Endothelial cell (in vitro differentiated cells): ENCODE measurements at places on chromosomes 1 and 21.
A peak's percentile ranks its signal among the peaks of the same experiment; 100 is the strongest.

GRCh38 chr1:209807509-209807908 lies 1.6 kb upstream of the IRF6 start:
- no peak for DNase-seq

DNA sequence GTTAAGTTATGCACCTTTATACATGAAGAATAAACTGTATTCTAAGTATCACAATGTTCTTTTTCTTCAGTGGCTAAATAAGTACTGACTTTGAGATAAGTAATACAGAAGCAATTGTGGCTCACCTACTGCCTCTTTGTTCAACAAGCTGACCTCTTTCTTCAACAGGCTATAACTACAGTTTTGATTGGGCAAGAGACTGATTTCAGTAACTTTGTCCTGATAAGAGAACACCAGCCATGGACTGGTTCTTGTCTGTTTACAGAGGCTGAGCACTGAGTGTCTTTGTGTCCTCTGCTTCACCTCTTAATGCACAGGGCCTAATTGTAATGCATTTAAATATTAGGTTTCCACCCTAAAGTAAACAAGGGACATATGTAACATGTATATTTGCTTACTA lies 34.6 kb upstream of the PDE4B start:
- DNase-seq: no peak

DNA sequence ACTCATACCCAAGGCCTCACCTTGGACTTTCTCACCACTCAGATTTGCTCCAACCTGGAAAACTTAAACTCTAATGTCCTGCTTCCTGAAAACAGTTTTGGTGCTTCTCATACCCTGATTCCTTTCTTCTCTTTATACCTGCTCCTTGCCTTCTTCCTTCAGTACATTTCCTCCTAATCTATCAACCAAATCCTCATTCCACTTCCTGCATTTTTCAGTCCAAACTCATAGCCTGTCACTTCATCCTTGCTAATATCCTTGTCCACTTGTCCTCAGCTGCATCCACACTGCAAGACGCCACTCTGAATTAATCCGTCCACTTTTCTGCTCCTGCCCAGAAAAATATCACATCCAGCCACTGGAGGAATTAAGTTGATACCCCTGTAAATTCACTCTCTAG lies 25.9 kb downstream of the PPP1R15B start:
- no peak for DNase-seq

GRCh38 chr1:74673351-74674111 lies at the start of gene ERICH3:
TSS of gene ERICH3 (minus strand) at chr1:74673792. CDS start at chr1:74673519, 273 bp downstream.
- peak; percentile 20 for DNase-seq

- DNase-seq: no peak
These were observed 451.2 kb downstream of the USP25 start for GRCh38 chr21:16181018-16181417.

DNA sequence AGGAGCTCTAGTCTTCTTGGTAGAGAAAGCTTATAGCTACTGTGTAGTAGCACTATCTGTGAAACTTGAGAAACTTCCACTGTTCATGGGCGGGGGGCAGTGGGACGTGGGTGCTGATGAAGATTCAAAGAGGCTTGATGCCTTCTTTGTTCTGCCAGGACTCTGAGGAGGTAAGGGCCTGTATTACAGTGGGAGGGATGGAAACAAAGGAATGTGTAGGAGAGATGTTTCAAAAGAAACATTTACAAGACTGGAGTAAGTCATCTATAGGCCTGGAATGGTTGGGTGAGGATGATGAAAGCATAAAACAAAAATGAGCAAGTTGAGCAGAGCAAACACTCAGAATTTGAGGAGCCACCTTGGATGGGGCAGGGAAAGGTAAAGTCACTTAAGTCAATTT lies 89.4 kb downstream of the C1orf21 start:
- no peak for DNase-seq

- DNase-seq: no peak
These were observed 16.9 kb downstream of the GLIS1 start for GRCh38 chr1:53722025-53722424.

GRCh38 chr1:99173900-99174299 lies 90.4 kb upstream of the PLPPR4 start:
- DNase-seq: no peak

GRCh38 chr1:31507676-31508530 lies 68.4 kb upstream of the TINAGL1 start:
- no peak for DNase-seq

- DNase-seq: no peak
These were observed 99.0 kb downstream of the ZZZ3 start for GRCh38 chr1:77583483-77583882.

GRCh38 chr1:33445108-33445507 lies 14.2 kb upstream of the PHC2 start:
- no peak for DNase-seq

- no peak for DNase-seq
These were observed 30.3 kb upstream of the COL6A2 start for GRCh38 chr21:46067505-46068201.

DNA sequence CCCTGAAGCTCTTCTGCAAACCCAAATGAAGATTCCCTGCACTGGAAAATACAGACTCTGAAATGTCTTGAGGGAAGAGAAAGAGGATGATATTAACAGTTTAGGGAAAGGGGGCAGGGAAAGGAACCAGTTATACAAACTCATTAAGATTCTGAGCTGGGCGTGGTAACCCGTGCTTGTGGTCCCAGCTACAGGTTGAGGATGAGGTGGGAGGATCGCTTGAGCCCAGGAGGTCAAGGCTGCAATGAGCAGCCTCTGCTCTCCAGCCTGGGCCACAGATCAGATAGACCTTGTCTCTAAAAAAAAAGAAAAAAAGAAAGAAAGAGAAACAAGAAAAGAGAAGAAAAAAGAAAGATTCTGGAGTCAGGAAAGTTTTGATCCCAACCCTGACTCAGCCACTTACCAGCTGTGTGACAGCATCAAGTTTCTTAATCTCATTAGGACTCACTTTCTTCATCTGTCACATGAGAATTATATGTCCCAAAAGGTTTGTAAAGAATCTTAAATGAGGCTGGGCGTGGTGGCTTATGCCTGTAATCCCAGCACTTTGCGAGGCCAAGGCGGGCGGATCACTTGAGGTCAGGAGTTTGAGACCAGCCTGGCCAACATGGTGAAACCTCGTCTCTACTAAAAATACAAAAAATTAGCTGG lies 53.9 kb downstream of the OPTC start:
- no peak for DNase-seq
